Panc1 (cell line): ENCODE measurements at places on chromosomes 7 and 10. TPM values are rescaled to one million over a fixed set of nuclear protein-coding genes. Genes with fewer than 3 reads are reported as not detected.

DNA sequence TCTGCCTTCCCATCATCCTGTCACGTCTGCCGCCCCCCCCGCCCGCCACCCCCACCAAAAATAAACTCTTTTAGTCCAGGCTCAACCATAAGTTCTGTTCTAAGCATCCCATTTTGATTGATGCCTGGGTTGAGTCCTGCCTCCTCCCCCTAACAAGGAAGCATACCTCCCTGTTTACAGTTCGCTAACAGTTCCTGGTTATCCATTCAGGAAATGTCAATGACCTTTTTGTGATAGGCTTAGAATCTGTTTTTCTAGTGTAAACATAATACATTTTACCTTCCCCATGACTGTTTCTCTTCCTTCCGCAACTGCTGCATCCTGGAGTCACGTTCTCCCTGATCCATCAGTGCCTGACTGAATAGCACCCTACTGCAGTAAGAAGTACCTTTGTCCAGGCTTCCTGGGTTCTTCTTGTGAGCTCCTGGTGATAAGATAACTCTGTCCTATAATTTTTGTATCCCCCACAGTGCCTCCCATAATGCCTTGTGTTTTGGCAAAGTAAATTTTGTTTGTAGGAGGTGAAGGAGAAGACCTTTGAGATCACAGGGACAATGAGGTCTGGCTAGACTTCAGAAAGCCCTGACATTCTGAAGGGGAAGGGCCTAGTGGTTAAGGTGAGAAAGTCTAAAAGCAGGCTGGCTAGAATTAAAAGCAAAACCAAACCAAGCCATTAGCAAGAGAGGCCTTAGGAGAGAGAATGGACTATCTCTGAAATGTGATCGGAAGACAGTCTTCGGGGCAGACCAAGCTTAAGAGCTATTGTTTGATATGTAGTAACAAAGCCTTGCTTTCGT lies 7.3 kb downstream of the AGFG2 start:
- DNase-seq, result no peak

GRCh38 chr7:149562602-149563001 lies 65.0 kb upstream of the ZNF746 start:
- no peak for DNase-seq

- no peak for DNase-seq
Observed at GRCh38 chr7:8442051-8442813, 8.8 kb downstream of the NXPH1 start.

DNA sequence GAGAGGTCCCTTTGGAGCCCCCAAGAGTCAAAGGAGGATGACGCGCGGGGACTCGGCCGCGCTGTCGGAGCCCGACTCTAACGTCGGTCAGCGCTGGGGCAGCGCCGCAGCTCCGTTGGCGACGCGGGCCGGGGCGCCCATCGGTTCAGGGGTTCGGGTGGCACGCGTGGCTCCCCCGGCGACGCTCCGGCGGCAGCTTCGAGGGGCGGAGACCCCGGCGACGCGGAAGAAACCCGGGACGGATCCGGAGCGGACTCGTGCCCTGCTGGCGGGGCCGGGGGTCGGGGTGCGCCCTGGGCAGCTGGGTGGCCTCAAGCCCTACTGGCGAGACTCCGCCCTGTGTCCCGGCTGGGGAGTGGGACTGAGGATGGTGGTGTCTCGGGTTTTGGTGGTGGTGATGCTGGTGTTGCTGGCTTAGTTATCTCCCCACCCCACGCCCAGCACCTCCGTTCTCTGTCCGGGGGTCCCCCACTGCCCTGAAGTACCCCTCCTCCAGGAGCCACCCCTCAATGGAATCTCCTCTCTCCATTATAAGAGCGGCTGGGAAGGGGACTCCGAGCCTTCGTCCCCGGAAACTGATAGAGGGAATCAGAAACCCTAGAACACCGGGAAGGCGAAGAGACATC lies at the start of gene NAT16:
Gene NAT16, minus strand, starts transcription at position 164 of the 626 bp plus-strand sequence. CDS start 5,486 bp downstream, outside the sequence.
- no peak for DNase-seq

Gene BMPR1A
- 94.3 TPM for total RNA-seq

Gene C10orf67
- total RNA-seq, result not detected

Gene OR13A1
- not detected for total RNA-seq

Gene RBP4
- total RNA-seq, result 6.9 TPM

Gene H2BK1
- not detected for total RNA-seq

Gene FBXO24
- total RNA-seq, result 0.59 TPM

Gene HOXA3
- 30.2 TPM for total RNA-seq
